Natural killer cell (primary cell): ENCODE measurements at places on chromosomes 16 and 17. TPM values are rescaled to one million over a fixed set of nuclear protein-coding genes. Genes with fewer than 3 reads are reported as not detected.

- H3K4me1 ChIP-seq = peaks cover 86% of the 10 kb centered on the region
- no peak overlapping the region for H3K27ac ChIP-seq
- no peak overlapping the region for H3K4me3 ChIP-seq
- H3K27me3 ChIP-seq = no peaks in the 10 kb centered on the region
- no peak for DNase-seq
- H3K36me3 ChIP-seq = peaks cover 91% of the 10 kb centered on the region
These were observed 8.7 kb downstream of the ZNF276 start for GRCh38 chr16:89729863-89730593.

TPSG1 gene
- total RNA-seq = 0.40 TPM

GRCh38 chr16:1908184-1908583 is 10.0 kb downstream of the HS3ST6 start:
- H3K27me3 ChIP-seq = peaks cover 2% of the 10 kb centered on the region
- no peaks in the 10 kb centered on the region for H3K36me3 ChIP-seq
- no peaks in the 10 kb centered on the region for H3K4me1 ChIP-seq
- no peak for DNase-seq
- no peak overlapping the region for H3K27ac ChIP-seq
- no peak overlapping the region for H3K4me3 ChIP-seq

EPN3 gene
- total RNA-seq = not detected

PERCC1 gene
- total RNA-seq = 0.96 TPM
